G401 (cell line): ENCODE measurements at places on chromosomes 2 and 18.

GRCh38 chr2:217886091-217886490, 116.7 kb downstream of the TNS1 start:
- no peak for DNase-seq

GRCh38 chr2:154960802-154961583, 262.5 kb downstream of the KCNJ3 start:
- no peak for DNase-seq

DNA sequence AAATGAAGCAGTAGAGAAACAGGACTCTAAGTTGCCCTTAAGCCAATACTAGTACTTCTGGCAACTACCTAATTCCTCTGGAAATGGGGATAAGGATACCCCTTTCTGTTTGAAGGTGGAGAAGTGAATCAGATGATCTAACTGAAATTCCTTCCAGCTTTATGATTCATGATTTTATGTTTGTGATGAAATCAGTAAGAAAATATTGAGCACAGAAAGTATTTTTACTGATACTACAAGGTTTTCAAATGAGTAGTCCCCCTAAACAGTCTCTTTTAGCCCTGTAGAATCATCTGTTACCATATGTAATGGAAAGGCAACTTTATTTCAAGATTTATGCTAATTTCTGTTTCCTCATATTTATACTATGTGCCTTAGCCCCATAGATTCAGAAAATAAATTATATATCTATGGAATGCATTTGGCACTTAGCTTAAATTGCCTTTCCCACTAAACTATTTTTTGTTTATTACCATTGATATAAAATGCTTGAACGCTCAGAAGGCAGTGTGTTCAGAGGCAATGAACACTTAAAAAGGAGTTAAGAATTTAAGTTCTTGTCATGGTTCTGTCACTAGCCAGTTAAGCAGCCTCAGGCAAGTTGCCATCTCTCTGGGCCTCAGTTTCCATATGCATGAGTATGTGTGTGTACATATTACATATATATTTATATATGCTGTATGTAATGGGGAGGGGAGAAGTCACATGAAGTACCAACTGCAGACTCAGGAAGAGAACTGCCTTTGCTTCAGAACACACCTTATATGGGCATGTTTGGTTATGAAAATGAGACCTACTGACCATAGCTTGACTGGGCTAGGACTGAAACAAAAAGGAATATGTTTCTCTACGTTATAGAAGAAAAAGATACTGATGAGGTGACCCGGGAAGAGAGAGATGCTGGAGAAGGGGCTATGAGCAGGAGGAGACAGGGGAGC, 97.7 kb downstream of the CDC42EP3 start:
- no peak for DNase-seq

DNA sequence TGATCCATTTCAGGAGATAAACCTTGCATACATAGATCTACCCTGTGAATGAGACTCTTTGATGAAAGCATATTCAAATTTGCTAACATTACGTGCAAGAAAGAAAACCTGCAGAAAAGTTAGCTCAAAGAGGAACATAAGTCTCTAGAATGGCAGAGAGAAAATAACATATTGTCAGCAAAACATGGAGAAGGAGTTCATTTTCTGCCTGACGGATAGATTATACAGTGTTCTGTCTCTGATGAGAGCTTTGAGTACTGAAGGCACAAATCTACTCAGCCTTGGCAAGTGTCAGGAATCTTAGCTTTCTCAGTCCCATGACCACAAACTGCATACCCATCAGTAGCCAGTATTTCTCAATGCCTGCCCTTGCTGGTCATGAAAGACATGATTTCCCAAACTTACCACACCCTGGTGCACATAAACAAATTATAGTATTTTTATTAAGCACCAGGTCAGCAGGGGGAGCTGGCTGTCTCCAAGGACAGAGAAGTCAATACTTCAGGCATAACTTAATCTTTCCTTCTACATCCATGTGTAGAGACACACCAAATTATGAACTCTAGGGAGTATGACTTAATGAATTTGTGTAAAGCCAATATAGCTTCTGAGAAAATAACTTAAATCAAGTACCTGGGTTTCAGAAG, 401.2 kb upstream of the SOX11 start:
- no peak for DNase-seq

DNA sequence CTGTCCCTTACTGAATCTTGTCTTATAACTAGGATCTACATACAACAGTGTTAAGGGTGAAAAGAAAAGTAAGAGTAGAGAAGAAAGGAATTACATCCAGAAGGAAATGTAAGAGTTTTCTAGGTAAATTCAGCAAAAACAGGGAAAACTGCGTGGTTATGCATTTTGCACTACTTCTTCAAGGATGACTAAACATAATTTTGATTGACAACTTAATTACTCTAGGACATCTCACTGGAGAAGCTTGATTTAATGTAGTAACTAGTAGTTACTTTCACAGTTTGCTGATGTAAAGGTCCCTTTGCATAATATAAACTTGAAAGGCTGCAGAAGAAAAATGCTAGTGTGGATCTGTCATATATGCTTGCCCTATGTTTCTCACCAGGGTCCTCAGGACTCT, 213.4 kb upstream of the CYP26B1 start:
- DNase-seq, result no peak

GRCh38 chr2:226270285-226271058, 529.1 kb downstream of the IRS1 start:
- DNase-seq, result no peak

GRCh38 chr18:42338683-42339082, 383.6 kb downstream of the PIK3C3 start:
- no peak for DNase-seq
